Stimulated activated CD4-positive, alpha-beta T cell treated with anti-CD3 and anti-CD28 coated beads, Interleukin-4, amount 100 ng/mL, for 24 hours (primary cell): ENCODE measurements at places on chromosomes 5 and 9.

- no peak for DNase-seq
Observed at GRCh38 chr9:123470121-123470782, 114.3 kb downstream of the CRB2 start.

DNA sequence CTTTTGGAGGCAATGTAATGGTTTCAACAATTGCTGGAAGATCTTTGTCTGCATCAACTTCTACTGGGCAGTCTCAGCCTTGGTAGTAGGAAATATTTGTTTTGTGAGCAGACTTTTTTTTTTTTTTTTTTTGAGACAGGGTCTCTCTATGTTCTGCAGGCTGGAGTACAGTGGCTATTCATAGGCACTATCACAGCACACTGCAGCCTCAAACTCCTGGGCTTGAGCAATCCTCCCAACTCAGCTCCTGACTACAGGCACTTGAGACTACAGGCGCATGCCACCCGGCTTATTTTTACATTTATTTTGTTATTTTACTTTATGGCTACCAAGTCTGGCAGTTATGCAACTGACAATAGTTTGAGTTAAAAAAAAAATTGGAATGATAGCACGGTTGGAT, 187.3 kb downstream of the SNX18 start:
- DNase-seq = no peak

GRCh38 chr9:18343784-18344183, 130.2 kb upstream of the ADAMTSL1 start:
- DNase-seq = no peak

DNA sequence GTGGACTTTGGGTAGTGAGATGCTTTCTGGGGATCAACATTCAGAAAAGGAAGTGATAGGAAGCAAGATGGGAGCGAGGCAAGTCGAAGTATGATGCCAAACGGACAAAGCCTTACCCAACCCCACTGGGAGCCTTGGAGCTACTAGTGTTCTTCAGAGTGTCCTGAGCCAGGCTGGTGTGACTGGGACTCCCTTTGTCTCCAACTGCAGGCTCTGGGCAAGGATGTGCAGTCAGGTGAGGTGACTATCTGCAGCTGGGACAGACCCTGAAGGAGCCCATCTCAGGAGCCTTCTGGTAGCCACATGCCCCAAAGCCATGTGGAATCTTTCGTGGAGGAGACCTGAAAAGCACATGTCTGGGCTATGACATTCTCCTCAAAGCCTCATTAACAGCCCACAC, 360.6 kb downstream of the MTRR start:
- no peak for DNase-seq

GRCh38 chr9:89497257-89497963, 503 bp downstream of the SEMA4D start:
- DNase-seq = no peak

GRCh38 chr5:78827725-78828124, 157.4 kb downstream of the ARSB start:
- no peak for DNase-seq

DNA sequence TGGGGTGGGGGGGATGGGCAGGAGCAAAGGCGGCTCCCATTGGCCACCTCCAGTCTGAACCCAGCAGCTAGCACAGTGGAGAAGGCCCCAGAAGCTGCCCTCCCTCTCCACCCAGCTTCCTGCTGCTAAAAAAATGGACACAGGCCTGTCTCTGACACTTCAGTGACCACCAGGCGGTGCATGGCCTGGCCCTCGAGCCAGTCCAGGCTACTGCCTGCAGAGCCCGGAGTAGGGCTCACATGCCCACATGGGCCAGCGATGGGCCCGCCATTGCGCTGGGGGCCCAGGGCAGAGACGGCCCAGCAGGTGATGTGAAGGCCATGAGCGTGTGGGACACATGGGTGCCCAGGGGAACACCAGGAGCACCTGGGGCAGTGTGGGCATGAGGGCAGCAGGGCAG, 52.1 kb upstream of the NOTCH1 start:
- no peak for DNase-seq

GRCh38 chr9:113674436-113674835, 201.7 kb upstream of the ZNF618 start:
- no peak for DNase-seq

DNA sequence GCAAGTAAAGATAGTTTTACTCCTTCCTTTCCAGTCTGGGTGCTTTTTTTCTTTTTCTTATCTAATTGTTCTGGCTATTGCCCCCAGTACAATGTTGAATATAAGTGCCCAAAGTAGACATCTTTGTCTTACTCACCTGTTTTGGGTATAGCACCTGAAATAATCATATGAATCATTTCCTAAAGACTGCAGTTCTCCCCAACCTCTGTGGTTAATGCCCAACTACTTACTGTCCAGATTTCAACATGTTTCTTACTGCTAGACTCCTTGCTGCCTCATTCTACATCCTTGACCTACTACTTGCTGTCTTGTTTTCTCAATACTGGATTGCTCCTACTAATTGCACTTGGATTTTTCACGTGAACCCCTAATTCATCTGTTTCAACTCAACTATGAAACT, 8.8 kb upstream of the HSDL2 start:
- DNase-seq = no peak

- peak; percentile 58 for DNase-seq
Observed at GRCh38 chr5:175444060-175444904, at the start of gene DRD1. TSS of gene DRD1 (minus strand) at chr5:175444182. CDS start at chr5:175443099, 1,083 bp downstream.

DNA sequence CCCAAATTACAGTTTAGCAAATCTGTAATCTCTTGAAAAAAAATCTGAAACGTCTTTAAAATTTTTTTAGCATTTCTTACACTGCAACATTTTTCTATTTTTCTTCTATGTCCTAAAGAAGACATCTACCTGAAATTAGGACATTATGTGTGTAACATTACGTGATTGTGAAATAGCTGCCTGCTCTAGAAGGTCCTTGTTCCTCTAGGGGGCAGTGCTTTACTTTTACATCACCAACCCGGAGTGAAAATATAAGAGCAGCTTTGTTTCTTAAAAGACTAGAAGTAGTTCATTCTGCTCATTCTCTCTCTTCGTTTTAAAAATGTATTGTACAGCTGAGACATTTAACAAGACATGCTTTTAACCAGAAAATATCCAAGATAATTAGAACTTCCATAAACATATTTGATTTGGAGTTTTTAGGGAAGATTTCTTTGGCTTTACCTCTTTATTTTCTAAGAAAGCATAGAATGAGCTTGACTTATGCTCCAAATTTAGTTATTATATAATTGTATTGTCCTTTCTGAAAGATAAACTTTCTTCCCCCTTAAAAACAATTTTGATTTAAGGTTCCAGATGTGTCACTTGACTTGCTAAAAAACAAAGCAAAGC, 48.1 kb upstream of the RIOK2 start:
- peak; percentile 22 for DNase-seq

DNA sequence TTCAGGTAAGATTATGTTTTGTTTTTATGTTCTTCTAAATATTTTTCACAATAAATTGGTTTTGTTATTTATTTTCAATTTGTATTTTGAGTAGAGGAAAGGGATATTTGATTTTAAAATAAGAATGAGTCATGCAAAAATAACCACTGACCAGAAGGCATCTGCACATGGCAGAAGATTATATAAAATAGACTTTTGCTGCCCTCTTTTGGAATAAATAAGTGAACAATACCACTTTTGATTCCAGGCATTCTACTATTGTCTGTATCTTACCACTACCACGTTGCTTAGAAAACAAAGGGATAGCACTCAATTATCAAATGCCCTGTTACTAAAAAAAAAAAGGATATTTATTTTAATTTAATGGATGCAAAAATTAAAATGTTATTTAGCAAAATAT, 227.3 kb upstream of the ITGA1 start:
- no peak for DNase-seq

- no peak for DNase-seq
Observed at GRCh38 chr5:57119031-57119430, 54.8 kb upstream of the GPBP1 start.

DNA sequence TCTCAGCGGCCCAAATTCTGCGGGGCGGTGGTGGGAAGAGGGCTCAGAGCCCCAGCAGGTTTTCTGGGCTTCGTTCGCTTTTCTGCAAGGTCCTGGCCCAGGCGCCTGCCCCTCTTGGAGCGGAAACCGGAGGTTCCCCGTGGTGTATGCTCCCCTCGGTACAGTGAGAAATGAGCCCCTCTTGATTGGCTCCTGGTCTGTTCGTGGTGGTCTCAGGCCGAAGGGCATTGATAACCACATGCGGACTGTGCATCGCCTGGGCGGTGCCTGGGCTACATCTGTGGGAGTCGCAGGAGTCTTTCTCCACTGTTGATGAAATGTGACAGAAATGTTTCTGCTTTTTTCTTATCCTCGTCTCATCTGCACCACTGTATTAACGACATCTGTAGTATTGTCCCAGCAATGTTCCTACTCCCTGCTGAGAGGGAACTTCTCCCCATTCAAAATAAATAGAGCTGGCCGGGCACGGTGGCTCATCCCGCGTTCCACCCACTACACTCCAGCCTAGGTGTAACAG, 682 bp downstream of the MAN1B1 start:
- DNase-seq = no peak

- no peak for DNase-seq
Observed at GRCh38 chr5:170697031-170697430, 86.5 kb upstream of the GABRP start.

GRCh38 chr9:109624896-109625295, 126.8 kb upstream of the PTPN3 start:
- no peak for DNase-seq

DNA sequence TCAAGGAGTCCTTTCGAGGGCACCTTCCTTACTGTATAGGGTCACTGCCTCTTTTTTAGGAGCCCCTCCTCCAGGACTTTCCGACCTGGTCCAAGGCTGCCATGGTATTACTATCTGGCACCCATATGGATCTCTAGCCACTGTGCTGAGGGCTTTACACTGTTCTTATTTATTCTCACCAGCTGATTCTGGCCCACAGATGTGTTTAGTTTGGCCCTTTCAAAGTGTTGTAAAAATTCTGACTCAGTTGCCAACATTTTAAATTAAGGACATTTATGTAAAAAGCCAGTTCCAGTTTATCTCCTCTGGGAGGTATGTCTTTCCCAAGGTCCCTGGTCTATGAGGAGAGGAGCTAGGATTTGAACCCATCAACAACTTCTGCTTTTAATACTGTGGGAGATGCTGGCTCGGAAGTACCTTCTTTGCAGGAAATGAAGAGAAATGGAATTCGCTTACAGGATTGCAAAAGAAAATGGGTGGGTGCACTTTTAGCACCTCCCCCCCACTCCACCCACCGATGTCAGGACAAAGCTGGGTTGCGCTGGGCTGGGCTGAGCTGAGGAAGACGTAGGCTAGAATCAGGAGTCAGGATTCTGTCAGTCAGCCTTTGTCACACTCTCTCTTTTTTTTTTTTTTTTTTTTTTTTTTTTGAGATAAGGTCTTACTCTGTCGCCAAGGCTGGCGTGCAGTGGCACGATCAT, 7.8 kb downstream of the JADE2 start:
- no peak for DNase-seq

GRCh38 chr9:110714314-110714713, 45.7 kb downstream of the MUSK start:
- DNase-seq = no peak

- DNase-seq = no peak
Observed at GRCh38 chr5:140130949-140131733, 5.4 kb downstream of the IGIP start.

- DNase-seq = no peak
Observed at GRCh38 chr9:115999498-115999897, 154.1 kb upstream of the PAPPA start.

DNA sequence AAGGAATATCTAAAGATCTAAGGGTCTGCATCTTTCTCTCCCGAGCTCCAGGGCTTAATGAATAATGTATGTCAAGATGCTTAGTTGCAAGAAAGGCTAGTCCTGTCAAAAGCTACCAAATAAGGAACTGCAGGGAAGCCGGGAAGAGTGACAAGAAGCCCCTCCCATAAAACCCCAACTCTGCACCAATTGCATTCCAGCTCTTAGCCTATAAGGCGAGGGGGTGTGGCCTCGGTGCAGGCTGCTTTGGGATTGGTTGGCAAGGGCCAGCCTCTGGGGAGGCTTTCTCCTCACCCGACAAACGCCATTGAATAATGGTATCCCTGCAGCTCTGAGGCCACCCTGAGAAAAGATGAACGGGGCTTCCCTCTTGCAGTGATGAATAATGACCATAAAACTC, 416.9 kb downstream of the RAB3C start:
- no peak for DNase-seq

DNA sequence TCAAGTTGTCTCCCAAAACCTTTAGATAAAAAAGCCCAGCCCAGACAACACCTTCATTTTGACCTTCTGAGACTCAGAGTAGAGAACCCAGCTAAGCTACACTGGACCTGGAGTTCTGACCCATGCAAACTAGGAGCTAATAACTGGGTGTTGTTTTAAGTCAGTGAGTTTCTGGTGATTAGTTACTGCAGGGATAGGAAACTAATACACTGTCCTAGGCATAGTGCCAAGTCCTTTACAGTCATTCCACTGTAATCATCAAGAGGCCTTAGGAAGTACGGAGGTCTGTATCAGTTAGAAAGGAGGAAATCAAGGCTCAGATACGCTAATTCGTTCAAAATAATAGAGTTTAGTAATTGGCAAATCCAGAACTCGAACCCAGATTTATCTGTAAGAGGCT, 197.9 kb downstream of the KCTD16 start:
- DNase-seq = no peak

DNA sequence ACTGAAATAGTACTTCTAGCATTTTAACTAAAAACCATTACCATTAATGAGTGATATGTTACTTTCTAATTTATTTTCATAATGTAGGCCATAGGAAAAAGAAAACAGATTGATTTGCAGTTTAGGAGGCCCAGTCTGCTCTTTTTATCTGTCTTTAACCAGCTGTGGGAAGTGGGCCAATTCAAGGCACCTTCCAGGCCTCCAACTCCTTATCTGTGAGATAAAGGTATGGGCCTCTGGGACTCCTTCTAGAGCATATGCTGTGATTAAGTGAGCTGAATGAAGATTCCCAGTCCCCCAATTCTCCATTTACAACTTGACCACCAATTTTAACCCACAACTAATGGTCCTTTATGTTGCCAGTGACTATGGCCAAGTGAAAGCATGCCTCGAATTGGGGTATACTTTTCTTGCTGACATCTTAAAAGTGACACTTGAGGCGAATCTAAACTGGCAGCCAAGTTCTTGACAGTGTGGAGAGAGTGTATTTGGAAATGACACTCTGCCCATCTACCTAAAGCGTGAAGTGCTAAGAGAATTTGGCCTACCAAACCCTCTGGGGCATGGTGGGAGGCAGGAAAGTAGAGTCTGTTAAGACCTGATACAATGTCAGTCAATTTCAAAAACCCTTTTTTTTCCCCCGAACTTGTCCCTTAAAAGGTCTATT, 88.3 kb downstream of the PIK3R1 start:
- no peak for DNase-seq

DNA sequence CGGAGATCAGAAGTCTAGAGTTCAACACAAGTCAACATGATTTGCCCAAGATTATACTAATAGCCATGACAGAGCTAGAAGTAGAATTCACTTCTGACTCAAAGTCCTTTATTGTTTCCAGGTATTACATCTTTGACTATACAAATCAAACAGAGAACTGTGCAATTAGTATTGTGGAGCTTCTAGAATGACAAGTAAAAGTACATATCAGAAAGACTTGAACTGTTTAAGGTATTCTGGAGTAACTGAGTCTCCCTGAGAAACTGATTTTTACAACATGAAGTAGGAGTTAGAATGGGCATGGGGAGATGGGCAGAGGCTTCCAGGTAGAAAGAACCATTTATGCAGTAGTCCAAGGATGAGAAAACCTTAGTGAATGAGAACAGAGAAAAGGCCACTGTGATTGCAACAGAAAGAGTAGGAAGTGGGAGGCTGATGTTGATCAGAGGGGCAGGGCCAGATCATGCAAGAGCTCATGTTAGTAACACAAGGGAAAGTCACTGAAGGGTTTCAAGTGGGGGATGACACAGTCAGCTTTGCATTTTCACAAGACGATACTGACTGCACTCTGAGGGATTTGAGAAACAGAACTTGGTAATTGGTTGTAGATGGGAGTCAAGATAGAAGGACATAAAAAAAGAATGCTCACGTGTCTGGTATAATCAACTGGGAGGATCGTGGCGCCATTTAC, 280.7 kb downstream of the RFX3 start:
- no peak for DNase-seq
